ENCODE measurements at places on chromosomes 13 and 19.

DNA sequence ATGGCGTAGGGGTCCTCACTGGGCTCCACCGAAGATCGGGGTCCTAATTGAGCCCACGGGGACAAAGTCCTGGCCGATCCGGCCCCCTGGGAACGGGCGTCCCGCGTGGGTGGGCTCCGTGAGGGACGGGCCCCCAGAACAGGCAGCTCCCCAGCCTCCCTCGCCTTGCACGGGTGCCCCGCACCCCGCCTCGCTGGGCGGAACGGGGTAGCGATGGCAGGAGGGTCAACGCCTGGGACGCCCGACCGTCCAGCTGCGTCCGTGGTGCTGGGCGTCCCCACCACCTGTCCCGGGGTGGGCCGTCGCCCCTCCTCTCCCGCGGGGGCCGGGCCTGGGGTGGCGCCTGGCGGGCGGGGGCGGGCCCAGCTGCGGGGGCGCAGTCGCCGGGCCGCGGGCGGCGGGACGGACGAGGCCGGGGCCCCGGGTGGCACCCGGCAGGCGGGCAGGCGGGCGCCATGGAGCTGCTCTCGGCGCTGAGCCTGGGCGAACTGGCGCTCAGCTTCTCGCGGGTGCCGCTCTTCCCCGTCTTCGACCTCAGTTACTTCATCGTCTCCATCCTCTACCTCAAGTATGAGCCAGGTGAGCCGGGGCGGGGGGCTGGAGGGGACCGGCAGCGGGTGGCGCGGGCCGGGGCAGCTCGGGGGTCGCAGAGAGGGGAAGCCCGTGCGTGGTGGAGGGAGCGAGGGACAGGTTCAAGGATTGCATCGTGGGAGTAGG lies at the start of gene TMEM38A:
TSS of gene TMEM38A (plus strand) at position 377 of the 717 bp plus-strand sequence. CDS start at position 456, 79 bp downstream.
- DNase-seq: peak; percentile 55

DNA sequence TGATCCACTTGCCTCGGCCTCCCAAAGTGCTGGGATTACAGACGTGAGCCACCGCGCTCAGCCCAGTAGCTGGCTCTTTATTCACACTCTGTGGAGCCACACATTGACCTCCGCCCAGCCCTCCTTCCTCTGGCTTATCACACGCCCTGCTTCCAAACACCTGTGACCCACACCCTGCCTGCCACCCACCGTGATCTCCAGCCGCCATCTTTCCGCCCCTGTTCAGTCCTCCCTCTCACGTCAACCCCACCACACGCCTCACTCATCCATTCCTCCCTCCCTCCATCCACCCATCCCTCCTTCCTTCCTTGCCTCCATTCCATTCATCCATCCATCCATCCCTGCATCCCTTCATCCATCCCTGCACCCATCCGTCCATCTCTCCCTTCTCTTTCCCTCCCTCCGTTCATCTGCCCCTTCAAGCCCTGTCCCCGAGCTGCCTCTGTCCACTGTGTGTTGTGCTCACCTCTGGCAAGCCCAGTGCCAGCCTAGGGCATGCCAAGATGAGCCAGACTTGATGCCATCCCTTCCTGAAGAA lies 17.6 kb downstream of the ZNF296 start:
- DNase-seq: no peak

GRCh38 chr19:45780448-45781213 lies 1.7 kb downstream of the DMPK start:
- DNase-seq: no peak

- no peak for DNase-seq
Observed at GRCh38 chr19:38264486-38265212, at the start of gene SPINT2. TSS of gene SPINT2 (plus strand) at chr19:38264573. CDS start at chr19:38264893, 320 bp downstream.

GRCh38 chr13:45310341-45311131 lies 30.4 kb downstream of the TPT1 start:
- DNase-seq: no peak

GRCh38 chr19:41449079-41449864 lies 6.3 kb downstream of the ERICH4 start:
- DNase-seq: peak; percentile 75

DNA sequence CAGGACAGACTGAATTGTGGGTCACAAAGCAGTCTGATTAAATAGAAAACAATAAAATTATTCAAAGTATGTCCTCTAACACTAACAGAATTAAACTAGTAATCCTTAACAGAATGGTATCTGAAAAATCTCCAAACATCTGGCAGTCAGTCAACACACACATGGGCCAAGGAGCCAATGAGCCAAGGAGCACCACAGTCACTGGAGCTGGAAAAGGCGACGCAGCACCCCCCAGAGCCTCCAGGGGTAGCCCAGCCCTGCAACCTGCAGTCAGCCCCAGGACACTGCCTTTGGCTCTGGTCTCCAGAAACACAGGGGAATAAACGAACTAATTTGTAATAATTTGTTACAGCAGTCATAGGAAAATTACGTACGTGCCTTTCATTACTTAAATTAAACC lies 12.3 kb downstream of the TUBGCP3 start:
- no peak for DNase-seq
